Activated naive CD8-positive, alpha-beta T cell treated with anti-CD3 and anti-CD28 coated beads for 36 hours (primary cell): ENCODE measurements at places on chromosomes 7 and 10.

- no peak for DNase-seq
Observed at GRCh38 chr10:117716889-117717288, 174.3 kb downstream of the EMX2 start.

DNA sequence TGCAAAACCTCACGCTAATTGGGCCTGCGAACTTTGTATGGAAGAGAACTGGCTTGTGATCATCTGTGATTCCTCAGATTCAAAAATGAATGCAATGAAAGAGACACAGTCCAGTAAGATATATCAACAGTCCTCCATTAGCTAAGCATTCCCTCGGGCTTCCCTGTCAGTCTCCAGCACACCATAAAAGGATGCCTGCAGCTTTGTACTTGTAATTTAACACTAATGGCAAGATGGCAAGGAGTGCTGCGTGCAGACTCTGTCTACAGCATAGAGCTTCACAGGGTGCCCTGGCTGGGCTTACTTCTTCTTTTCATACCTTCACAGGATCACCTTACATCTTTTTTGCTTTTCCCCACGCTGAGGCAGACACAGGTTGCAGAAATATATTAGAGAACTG is 200.0 kb downstream of the GFRA1 start:
- no peak for DNase-seq

- DNase-seq = no peak
Observed at GRCh38 chr10:100041306-100042002, 31.7 kb upstream of the DNMBP start.

GRCh38 chr10:60237977-60238758 is 151.5 kb downstream of the ANK3 start:
- no peak for DNase-seq

- DNase-seq = no peak
Observed at GRCh38 chr7:97671571-97671970, 60.3 kb upstream of the TAC1 start.

- no peak for DNase-seq
Observed at GRCh38 chr7:139844779-139845442, 15.8 kb downstream of the TBXAS1 start.
